ENCODE measurements at places on chromosomes 4 and X.

DNA sequence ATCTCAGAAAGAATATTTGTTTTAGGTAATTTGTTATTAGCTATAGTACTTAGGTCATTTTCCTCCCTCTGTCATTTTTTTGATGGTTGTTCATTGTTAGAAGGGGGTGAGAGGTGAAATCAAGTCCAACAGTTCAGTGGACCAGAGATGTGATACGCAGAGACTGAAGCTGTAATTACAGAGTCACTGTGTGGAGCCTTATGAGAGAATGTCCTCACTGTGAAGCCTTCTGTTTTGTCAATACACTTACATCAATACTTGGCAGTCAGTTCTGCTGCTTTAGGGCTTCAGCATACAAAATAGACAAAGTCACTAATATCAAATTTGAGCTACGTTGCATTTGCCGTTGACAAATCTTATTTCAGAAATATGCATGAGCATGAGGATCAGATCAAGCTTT lies 692.5 kb downstream of the C4orf33 start:
- no peak for DNase-seq

DNA sequence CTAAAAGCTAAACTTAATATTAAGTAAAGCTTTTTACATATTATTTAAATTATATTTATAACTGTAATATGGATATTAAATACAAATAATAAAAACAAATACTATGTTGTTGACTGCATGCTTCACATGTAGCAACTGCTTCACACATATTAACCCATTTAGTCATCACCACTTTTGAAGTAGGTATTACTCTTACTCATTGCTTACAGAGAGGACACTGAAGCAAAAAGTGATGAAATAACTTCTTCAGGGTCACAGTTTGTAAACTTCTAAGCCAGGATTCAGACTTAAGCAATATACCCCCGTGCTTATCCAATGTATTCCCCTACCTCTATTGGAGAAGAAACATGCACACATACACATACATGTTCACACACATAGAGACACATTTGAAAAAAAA lies 166.6 kb downstream of the DKK2 start:
- no peak for DNase-seq

DNA sequence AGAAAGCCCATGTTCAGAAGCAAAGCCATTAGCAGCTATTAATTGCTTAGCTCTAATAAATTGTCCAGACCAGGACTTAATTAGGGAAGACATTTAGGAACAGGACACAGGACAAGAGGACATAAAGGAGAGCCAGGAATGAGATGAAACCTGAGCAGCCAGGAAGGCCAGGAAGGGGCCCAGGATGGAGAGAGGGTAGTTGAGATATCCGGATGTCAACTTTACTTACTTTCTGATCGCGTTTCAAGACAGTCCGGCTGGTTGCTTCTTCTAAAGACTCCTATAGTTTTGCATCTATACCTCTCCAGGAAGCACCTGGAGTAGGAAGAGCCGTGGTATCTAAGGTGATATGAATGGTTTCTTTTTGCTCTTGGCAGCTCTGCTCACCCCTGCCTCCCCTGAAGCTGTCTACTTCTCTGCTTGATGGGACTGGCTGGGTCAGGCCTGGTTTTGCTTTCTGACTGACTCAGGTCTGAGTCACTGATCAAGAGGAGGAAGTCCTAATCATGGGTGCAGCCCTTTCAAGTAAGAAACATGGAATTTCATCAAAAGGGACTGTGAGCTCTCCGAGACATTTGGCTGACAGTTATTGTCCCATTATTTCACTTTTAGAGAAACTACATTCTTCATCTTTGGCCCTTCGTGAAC lies 733.3 kb downstream of the RPA4 start:
- no peak for DNase-seq

GRCh38 chrX:71941776-71942175 lies 31.1 kb downstream of the NHSL2 start:
- no peak for DNase-seq

- DNase-seq: no peak
These were observed 158.5 kb upstream of the S100G start for GRCh38 chrX:16491461-16491860.

- no peak for DNase-seq
These were observed 146.4 kb downstream of the AMMECR1 start for GRCh38 chrX:110171442-110171841.

- DNase-seq: no peak
These were observed 771 bp upstream of the LAMTOR3 start for GRCh38 chr4:99894998-99895397.

DNA sequence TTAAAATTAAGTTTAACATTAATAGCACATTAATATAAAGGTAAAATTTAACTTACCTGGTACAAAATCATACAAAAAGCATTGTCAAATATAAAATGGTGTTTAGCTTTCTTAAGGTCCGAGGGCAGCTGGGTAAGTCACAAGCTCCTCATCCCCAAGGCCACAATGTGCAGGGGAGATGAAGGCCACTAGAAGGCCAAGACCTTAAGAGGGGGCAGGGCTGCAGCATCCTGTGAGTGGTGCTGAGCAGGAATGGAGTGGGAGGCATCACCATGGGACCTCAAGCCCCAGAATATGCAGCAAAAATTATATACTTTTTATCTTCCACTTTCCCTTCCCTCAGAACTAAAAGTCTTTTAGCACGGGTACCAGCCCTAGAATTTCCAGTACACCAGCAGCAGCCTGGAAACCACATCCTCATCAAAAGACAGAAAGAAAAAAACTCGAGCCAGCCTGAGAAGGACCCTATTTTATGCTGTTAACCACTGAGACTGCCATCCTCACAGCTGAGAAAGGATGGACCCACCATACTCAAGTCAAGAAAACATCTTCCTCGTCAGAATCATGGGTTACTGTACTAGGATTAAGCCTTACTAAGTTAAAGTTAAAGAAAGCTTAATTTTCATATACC lies 13.0 kb upstream of the RHOXF2 start:
- no peak for DNase-seq

DNA sequence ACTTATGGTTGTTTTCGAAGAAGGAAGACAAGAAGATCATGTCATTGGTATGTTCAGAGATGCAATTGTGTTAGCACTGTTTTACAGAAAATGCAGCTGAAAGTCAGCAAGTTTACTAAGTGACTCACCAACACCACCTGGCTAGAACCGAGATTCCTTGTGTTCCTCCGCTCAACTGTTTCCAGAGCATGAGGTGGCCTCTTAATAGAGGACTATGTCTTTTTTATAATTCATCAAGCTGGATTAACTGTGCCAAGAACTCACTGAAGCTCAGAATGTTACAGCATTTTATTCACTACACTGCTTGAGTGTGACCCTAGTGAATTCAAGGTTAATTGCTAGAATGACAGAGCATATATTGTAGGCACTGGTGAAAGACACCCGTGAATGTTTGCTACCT lies 1573.5 kb upstream of the TENM3 start:
- no peak for DNase-seq

- DNase-seq: no peak
These were observed 327.3 kb upstream of the ATOH1 start for GRCh38 chr4:93501244-93501643.

DNA sequence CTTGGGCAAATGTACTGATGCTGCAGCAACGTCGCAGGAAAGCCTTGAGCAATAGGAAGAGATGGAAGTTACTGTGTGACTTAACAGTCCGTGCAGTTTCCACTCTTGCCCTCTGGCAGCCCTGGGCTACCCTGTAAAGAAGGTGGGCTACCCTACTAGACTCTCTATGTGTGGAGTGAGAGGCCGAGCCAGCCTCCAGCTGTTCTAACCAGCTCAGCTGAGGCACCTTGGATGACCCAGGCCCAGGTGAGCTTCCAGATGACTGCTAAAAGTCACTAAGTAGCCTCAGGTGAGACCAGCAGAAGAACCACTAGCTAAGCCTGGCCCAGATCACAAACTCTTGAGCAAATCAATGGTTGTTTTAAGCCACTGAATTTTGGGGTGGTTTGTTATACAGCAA lies 34.9 kb upstream of the PPP2R2C start:
- no peak for DNase-seq

DNA sequence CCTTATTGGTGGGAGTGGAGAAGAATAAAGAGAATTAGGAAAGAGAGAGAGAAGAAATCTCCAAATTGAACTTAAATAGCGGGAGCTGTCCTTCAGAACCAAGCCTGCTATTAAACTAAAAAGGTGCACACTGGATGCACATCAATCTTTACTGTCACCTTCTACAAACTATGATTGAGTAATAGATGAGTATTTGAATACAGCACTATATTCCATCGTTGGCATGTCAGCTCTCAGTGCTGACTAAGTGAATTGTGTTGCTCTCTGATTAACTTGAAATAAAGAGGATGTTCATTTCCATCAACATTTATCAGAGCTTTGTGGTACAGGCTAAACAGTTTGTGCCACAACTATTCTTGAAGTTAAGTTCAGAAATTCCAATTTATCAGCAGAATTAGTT lies 143.7 kb upstream of the PABPC4L start:
- no peak for DNase-seq

- DNase-seq: no peak
These were observed 284.1 kb upstream of the TENM3 start for GRCh38 chr4:181959121-181959520.

GRCh38 chr4:25207997-25208396 lies 25.8 kb upstream of the PI4K2B start:
- DNase-seq: no peak

DNA sequence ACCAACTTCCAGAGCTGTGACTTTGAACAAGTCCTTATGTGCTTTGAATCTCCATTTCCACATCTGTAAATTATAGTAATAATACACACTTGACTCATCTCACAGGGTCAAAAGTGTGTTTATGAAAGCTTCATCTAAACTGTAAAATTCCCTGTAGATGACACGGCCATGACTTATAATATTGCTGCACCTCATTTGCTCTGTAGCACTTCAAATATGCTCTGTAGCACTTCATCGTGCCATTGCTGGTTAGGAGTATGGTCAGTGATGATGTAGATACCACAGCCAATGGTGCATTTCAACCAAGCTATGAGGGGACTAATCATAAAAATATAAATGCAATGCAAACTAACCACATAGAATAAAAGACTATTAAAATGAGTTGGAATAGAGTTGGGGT lies 318.6 kb downstream of the ANK2 start:
- DNase-seq: no peak

- DNase-seq: no peak
These were observed 280.2 kb downstream of the ADGRA3 start for GRCh38 chr4:22235698-22236097.

DNA sequence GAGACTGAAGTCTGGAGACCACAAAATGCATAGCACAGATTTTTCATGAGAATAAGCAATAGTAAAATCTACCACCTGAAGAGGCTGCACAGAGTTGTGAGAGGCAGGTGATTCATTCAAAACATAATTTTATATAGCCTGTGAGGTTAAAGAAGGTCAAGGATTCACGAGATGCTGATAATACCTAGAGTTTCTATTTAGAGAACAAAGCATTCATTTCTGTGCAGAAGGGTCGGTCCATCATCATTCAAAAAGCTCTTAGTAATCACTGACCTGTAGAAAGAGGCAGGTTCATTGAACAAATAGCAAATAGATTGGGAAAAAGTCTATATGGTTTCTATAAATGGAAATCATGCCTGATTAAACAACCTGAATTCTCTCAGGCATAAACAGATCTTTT lies 26.6 kb downstream of the GABRB1 start:
- DNase-seq: no peak

DNA sequence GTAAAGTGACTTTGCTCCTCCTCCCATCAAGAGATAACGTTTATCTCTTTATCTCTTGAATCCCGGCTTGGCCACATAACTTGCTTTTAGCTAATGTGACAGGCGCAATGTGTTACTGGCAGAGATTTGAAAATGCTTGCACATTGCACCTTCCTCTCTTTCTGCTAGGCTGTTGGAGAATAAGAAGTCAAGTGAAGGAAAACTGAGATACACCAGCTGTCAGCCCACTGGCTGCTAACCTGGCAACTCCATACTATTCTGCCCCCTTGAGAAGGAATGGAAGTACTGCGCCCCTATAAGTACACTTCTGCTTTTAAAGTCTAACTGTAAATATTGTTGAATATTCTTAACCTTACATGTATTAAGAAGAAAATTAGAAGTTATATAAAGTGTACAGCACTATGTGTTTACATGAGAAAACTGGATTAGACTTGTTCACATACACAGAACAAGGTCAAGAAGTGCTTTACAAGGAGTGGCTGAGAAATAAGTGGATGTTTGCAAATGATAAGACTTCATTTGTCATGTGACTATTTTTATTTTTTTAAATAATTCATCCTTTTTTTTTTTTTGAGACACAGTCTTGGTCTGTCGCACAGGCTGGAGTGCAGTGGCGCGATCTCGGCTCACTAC lies 424.5 kb upstream of the CTSO start:
- DNase-seq: no peak

DNA sequence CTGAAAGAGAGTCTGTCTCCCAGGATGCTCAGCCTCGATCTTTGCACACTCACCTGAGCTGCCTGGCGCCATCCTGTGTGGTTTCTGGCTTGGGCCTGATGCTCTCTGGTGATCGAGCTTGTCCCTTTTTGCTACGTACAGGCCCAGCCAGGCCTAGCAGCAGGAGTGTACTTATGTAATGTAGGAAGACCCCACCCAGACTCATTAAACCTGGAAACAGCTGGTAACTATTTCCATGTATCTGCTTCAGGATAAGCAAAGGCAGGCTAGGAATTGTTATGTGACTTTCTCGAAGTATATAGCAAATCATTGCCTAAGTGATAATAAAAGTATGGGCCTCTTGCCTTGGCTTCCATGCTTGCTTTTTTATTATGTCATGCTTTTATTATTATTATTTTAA lies 18.6 kb upstream of the ARSJ start:
- DNase-seq: no peak

DNA sequence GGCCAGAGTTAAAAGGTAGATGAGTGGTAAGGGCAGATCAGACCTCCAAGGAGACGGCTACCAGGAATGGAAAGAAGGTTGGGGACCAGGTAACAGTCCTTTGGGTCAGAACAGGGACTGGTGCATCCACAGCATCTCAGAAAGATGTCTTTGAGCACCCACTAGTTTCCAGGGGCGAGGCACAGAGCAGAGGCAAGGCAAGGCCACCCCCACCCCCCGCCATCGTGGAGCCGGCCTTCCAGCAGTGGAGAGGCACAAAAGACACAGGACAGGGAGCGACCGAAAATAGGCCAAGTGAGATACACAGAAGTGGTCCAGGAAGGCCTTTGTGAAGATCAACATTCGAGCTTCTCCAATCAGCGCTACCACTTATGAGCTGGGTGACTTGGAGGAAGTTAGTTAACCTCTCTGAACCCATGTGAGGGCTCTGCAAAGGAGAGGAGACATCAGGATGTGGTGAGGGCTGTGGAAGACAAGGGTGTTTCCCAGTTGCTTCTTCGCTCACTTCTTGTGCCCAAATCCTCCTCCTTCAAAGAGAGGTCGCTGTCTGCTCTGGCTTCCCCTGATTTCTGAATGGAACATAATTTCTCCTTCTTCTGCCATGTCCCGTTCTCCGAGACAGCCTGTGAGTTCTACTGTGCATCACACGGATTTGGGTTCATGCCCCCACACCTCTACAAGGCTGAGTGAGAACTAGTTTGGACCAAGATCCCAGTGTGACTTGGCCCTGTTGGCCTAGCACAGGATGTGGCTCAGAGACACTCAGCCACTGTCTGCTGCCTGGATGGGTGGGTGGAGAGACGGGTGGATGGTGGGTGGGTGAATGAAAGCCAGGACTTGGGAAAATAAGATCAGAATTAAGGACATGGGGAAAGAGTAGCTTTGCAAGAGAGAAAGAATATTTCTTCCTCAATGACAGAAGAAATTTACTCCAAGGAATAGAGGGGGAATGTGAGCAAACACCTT lies 16.7 kb upstream of the MSX1 start:
- no peak for DNase-seq

All from NCI-H187 (cell line).